ENCODE measurements at places on chromosomes 4 and X.

DNA sequence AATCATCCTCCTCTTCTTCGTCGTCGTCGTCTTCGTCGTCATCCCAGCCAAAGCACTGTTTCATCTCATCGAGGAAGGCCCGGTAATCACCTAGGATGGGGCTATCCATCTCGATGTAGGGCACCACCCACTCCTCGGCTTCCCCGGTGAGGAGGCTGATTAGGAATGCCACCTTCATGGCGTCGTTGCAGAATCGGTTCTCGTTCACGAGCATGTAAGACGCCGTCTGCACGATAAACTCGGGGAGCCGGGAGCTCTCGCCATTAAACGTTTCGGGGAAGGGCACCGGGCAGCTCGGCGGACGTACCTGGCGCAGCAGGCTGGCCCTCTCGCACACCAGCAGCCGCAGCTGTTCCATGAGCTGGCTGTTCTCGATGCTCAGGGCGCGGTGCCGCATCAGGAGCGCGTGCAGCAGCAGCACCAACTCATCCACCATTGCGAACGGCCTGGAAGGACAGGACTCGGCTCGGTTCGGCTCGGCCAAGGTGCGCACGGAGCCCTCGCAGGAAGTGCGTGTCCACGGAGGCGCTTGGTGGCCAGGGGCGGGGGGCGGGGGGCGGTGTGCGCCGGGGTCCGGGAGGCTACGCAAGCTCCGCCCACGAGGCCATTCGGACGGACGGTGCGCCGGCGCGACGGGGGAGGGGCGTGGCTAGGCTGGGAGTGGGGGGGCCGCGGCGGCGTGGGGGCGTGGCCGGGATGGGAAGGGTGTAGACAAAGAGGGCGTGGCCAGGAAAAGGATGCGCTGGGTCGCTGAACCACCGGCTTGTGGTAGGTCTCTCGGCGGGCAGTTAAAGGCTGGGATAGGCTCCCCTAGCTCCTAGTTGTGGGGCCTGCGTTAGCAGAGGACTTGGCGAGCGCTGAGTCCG, at the start of gene LDOC1:
Gene LDOC1, minus strand, starts transcription at position 544 of the 866 bp plus-strand sequence. Its CDS starts 108 bp downstream, at position 436.
- DNase-seq = peak; percentile 51

DNA sequence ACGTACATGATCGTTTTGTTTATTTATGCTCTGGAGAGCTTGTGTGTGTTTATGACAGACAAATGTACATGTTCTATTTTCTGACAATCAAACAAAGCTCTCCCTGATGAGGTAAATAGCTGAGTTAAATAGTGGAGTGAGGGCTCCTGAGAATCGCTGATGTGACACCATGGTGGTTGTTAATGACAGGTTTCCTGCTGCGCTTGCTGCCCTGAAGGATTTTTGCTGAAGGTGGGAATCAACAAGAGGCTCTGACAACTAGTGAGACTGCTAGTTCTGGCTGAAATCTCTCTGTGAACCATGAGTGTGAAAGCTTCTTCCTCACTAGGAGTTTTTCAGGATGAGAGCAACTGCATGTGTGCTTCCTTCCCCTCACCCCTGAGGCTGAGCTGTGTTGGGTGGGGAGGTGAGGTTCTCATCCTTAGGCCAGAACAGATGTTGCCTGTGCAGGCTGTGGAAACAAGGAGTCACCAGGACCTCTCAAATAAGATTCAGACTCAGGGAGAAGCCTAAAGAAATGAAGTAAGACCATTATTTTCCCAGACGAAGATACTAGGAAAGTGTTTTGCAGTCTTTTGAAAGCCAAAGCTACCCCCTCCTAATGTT, 173.4 kb upstream of the JADE1 start:
- DNase-seq = no peak

DNA sequence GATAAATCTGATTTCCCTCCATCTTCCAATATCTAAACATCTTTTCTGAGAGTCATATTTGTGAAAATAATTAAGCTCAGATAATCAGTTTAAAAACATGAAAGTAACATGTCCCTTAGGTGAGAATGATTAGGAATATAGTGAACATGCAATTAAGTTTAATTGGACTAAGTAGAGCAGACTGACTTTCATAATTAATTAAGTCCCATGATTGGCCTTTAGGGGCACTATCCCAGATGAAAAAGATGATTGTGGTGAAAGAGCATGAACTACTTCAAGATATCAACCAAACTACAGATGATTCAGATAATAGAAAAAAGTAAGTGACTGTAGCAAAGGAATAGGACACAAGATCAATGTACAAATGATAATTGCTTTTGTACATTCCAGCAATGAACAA, 758.8 kb downstream of the STIM2 start:
- DNase-seq = no peak

- no peak for DNase-seq
Observed at GRCh38 chr4:98113012-98113411, 30.3 kb downstream of the STPG2 start.

GRCh38 chrX:56805399-56805798, 76.4 kb downstream of the NBDY start:
- no peak for DNase-seq

- DNase-seq = no peak
Observed at GRCh38 chr4:113707048-113707447, 54.5 kb downstream of the CAMK2D start.

DNA sequence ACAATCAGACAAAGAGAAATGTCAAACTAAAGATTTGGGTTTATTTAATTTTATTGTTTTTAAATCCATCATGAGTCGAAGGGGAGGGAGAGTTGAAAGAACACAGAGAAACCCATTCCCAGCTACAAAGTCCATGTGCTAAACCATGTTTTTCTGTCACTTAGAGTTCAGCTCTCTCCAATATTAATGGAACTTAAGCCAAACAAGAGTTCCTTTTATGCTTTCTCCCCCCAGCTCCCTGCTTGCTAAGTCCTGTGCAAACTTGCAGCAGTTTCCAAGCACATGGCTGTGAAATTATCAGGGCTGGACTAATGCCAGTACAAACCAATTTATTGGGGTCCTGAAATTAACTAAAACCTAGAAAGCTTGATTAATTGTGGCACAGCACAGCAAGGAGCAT, 9.7 kb upstream of the CHRDL1 start:
- no peak for DNase-seq

- no peak for DNase-seq
Observed at GRCh38 chr4:99878604-99879003, 15.6 kb downstream of the LAMTOR3 start.

DNA sequence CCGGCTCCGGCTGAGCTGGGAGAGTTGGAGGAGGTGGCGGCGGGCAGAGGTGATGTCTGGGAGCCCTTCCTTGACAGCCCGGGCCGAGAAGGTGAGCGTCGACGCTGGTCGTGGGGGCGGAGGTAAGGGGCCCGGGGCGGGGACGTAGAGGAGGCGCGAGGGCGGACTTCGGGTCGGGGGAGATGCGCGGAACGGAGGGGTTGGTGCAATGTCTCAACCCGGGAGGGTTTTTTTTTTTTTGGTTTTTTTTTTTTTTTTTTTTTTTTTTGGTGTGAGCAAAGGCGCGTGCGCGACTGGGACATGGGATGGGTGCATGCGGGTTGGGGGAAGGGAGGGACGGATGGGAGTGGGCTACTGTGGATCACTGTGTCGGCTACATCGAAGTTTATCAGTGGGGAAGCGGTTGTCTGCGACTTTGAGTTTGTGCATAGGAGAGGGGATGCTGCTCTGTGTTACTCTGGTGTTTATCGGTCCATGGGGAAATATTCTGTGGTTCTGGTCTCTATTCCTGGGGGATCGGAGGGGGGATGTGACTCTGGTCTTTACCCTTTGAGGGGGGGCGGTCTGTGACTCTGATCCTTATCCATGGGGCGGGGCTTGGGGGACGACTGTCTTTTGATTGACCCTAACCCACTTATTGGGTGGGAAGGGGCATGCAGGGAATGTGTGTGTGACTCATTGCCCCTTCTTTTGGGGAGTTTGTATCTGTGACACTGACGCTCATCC, 537 bp downstream of the RBM10 start:
- no peak for DNase-seq

Measured in C1 segment of cervical spinal cord (tissue), 14 donors.